ENCODE measurements at places on chromosomes 12 and 14.

- no peak for DNase-seq
These were observed 3.7 kb upstream of the IFFO1 start for GRCh38 chr12:6559500-6559899.

DNA sequence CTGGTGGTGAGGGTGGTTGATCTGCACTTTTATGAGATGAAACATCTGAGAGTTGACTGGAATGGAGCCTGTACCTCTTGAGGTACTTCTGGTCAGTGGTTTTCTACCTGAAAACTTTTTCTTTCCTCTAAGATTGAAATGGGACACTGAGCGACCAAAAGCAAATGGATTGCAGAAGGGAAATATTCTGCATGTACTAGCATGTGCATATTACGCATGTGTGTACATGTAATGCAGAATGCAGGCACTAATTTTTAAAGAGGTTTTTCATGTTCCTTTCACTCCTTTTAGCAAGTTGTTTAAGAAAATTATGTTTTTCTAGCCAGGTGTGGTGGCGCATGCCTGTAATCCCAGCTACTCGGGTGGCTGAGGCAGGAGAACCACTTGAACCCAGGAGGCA, 28.7 kb upstream of the EID3 start:
- no peak for DNase-seq

- no peak for DNase-seq
These were observed 16.1 kb downstream of the PITPNM2 start for GRCh38 chr12:123134826-123135225.

GRCh38 chr12:101732318-101732717, 6.9 kb downstream of the SYCP3 start:
- DNase-seq = no peak

DNA sequence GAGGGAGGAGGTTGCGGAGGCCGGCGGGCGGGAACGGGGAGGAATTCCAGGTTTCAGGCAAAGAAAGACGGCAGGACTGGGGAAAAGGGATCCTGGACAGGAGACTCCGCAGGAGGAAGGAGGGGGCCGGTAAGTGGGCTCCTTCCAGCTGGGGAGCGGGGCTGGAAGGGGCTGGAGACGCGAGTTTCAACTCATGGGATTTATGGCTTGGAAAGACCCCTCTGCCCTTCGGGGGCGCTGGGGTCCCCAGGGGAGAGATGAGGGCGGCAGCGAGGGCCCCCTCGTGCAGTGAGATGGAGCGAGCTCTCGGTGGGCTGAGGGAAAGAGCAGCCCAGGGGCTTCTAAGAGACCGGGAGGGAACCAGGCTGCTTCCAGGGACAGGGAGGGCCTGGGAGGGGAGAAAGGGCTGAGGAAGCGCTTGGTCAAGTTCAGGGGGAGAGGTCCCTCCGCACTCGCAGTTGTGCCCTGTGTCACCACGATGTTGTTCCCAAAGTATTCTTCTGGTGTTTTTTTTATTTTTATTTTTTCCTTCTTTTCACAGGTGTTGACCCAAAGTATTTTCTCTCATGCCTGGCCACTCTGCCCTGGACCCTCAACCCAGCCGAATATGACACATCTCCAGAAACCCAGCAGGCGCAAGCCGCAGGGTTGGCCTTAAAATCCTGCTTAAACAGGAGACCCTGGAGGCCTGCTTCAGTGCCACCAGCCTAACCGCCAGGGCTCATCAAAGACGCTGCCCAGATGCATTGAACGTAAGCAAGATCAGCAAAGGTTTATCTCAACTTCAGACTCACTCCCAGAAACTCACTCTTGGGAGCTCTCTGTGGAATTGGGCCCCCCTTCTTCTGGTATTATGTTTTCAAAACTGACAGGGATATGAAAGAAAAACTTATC, 16.1 kb downstream of the TNFAIP2 start:
- DNase-seq = no peak

GRCh38 chr14:99678198-99678597, 5.9 kb upstream of the CYP46A1 start:
- DNase-seq = no peak

DNA sequence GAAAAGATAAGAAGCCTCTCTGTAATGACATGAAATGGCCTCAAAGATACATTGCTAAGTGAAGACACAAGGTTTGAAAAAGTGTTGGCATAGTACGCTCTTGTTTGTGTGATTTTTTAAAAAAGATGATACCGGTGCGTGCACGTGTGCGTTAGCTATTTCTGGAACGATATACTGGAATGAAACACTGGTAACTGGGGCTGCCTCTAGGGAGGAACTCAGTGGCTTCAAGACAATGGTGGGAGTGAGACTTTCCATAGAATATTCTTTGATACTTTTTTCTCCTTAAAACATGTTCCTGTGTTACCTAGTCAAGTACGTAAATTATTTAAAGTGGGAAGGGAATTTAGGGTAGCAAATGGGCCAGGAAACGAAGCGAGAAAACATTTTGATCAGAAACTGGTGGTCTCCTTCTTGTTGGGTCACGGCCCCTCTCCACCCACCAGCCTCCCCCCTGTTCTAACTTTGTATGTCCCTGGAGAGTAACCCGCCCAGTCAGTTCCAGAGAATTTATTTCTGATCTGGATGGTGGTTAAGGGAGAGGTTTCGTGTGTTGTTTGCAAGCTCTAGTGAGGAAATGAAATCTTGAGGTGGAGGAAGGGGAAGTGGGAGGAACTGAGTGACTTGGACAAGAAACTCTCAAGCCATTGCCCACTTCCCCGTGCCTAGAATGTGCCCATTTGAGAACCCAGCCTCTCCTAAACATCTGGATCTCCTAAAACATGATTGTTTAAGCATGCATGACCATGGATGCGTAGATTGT, 6.6 kb downstream of the FGF6 start:
- DNase-seq = no peak

- DNase-seq = no peak
These were observed 61.1 kb upstream of the GALNT9 start for GRCh38 chr12:132390287-132391076.

- no peak for DNase-seq
These were observed 36.5 kb downstream of the SLC8B1 start for GRCh38 chr12:113298472-113298817.

- no peak for DNase-seq
These were observed 39.1 kb downstream of the TSPAN11 start for GRCh38 chr12:30965613-30965985.

GRCh38 chr12:2457215-2457932, 337.4 kb upstream of the FKBP4 start:
- DNase-seq = no peak

- no peak for DNase-seq
These were observed 107.0 kb downstream of the MGST1 start for GRCh38 chr12:16454481-16454880.

GRCh38 chr12:11749943-11750690, 100.6 kb downstream of the ETV6 start:
- no peak for DNase-seq

DNA sequence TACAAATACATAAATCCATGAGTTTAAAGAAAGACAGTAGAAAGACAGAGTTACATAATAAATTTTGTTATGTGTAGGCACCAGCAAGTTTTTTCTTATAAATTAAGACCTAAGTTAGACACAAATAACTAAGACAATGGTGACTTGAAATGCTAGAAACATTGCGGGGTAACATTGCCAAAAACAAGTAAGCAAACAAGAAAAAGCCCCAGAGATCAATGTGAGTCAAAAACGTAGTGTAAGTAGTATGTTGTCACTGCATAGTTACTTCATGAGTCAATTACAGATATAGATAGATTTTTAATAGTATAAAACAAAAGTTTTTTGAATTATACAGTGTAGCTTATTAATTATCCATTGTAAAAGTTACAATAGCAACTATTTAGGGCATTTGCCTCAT, 83.4 kb downstream of the CNTN1 start:
- DNase-seq = no peak

GRCh38 chr12:59185295-59185694, 265.0 kb upstream of the LRIG3 start:
- no peak for DNase-seq

DNA sequence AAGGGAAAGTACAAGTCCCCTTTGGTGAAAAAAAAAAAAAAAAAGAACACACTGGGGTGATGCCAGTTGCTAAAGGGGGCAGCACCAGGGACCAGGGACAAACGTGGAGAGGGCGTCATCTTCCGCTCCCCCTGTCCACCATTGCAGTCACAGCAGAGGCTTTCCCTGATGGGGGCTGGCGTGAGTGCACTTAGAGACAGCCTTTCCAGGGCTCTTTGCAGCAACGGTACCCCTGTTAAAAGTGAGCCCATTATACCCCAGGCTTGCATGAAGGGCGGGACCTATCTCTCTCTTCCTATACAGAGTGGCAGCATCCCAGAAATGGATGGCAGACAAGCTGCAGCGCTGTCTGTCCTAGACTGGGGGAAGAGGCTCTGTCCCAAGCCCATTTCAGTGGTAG, 155.0 kb downstream of the KCNK10 start:
- no peak for DNase-seq
